NAMALWA (cell line): ENCODE measurements at places on chromosomes 16 and 17.
A peak's percentile ranks its signal among the peaks of the same experiment; 100 is the strongest.

DNA sequence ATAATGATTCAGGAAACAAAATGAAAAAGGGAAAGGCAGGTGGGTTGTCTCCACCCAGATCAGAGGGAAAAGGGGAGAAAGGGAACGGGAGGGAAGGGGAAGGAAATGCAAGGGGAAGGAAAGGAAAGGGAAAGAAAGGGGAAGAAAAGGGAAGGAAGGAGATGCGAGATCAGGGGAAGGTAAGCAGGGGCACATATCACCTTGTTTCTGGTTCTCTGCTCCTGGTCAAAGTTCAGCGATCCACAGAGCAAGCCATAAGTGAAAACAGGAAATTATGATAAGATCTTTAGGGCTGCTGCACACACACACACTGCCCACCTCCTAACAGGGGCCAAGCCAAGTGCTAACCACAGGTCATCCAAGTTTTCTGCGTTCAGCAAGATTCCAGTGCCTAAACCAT lies 37.5 kb upstream of the GRIN2A start:
- no peak for DNase-seq

DNA sequence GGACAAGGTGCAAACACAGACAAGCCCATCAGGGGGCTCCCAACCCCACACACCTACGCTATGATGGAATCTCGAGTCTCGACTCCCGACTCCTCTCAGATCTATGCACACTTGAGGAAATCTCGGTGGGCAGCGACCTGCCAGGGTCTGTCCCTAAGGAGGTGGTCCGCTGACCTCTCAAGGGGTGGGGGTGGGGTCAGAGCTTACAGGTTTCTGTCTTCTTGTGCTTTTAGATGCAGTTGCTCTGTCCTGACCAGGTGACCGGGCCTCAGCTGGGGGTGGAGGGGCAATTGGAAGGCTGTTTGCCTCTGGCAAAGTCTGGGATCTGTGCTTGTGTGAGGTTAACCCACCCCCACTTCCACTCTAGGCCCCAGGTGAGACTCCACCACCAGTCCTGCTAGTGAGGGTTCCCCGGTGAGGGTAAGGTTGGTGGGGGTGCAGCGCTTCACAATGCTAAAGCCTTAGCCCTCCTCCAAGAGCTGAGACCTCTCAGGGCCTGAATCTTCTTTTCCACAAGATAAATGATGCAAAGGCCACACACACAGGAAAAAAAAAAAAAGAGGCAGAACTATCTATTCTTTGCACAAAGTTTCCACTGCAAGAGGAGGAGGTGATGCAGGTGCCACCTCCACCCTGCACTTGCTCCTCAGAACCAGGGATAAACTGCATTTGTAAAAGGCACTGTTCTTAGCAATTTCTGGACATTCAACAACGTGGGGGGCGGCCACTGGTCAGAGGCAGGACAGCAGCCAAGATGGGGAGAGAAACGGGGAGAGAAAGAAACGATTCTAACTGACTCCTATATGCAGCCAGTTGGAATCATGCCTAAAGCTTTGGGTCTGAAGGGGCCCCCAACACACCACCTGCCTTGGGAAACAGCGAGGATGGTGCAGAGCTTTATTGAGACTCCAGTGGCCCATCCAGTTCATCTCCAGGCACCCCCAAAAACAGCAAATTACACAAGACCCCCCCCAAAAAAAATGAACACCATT lies 4.1 kb downstream of the CISD3 start:
- DNase-seq = peak; percentile 68

- DNase-seq = no peak
These were observed 30.0 kb upstream of the KDM6B start for GRCh38 chr17:7803981-7804380.

DNA sequence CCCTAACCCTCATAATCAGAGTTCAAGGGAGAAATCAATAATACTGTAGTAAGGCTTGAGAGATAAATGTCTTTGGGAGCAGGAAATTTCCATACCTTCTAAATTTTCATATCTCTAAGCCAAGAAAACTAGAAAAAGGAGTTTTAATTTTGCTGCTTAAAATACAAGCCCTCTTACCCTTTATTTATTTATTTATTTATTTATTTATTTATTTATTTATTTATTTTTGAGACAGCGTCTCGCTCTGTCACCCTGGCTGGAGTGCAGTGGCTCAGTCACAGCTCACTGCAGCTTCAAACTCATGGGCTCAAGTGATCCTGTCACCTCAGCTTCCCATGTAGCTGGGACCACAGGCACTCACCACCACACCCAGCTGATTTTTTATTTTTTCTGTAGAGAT lies 69.0 kb upstream of the GNAO1 start:
- DNase-seq = no peak

GRCh38 chr16:13480801-13481200 lies 439.2 kb upstream of the ERCC4 start:
- no peak for DNase-seq

GRCh38 chr16:69724981-69725479 lies 1.3 kb downstream of the NQO1 start:
- DNase-seq = no peak

DNA sequence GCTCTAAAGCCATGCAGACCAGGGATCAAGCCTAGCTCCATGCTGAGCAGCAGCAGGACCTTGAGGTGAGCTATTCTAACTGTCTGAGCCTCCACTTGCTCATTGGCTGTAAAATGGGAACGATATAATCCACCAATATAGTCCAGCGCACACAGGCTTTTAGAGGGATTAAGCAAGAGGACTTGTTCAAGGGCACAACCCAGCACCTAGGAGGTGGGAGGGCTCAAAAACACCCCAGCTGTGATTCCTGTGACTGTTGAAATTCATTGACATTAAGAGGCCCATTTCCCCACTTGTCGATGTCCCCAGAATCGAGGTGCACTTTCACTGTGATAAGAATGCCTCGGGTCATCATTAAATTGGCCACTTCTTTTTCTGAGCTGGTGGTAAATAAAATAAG lies 4.1 kb downstream of the USH1G start:
- no peak for DNase-seq

DNA sequence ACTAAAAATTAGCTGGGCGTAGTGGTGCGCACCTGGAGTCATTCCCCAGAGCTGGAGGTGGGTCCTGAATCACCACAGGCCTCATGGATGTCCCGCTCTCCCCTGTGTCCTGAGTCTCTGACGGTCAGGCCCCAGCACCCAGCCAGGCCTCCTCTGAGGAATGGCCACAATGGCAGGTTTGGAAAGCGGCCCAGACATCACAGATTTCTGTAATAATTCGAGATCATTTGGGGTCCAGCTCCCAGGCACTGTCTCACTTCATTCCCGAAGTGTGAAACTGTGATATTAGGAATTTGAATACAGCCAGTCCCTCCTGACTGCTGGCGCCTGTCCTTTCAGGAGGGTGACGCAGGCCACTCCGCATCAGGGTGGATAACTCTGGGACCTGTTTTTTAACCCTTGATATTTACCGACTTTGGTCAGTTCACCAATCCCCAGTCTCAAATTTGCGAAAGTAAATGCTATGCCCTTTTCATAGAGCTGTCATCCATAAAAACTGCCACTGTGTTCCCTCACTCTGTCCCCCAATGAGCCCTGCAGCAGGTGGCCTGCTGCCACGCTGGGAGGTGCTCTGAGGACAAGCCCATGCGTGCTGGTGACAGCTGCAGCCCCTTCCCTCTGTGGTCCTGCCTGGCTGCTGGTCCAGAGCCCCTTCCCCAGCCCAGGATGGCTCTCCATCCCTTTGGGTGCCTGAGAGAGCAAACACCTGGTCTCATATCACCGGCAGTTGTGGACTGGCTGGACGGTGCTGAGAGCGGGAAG lies 28.3 kb upstream of the RPTOR start:
- no peak for DNase-seq

DNA sequence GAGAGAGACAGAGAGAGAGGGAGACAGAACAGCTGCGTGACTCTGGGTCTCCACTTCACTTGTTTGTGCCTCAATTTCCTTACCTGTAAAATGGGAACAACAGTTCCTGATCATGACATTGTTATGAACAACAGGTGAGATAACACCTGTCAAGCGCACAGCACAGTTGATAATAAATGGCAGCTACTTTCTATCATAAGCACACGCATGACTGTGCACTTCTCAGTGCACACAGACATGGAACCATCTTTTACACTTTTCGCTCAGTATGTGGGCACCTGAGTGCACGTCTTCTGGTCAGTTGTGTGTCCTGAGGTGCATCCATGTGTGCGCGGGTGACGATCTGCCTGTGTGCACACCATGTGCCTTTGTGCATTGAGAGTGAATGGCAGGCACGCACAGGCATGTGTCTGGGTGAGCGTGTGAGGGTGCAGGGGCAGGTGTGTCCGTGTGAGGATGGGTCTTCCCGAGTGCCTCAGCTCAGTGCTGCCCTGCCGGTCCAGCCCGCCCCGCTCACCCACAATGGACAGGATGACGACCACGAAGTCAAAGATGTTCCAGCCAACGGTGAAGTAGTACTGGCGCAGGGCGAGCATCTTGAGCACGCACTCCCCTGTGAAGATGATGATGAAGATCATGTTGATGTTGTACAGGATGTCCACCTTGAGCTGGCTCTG lies 10.3 kb upstream of the CD79B start:
- DNase-seq = no peak

DNA sequence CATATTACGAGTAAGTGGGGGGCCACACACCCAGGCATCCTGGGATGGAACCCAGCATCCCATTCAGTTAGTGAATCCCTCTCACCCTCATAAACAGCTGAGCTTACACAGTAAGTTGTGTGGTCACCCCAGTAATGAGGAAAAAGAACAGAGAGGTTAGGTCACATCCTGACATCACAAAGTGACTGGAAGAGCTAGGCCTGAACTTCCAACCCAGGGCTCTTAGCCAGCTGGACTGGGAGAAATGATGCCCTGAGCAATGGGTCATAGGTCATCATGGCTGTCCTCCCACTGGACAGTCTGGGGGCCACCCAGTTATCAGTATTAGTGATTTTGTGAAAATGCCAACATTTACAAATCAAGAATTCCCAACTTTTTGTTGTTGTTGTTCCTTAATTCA lies 205.3 kb downstream of the ZNF423 start:
- no peak for DNase-seq

DNA sequence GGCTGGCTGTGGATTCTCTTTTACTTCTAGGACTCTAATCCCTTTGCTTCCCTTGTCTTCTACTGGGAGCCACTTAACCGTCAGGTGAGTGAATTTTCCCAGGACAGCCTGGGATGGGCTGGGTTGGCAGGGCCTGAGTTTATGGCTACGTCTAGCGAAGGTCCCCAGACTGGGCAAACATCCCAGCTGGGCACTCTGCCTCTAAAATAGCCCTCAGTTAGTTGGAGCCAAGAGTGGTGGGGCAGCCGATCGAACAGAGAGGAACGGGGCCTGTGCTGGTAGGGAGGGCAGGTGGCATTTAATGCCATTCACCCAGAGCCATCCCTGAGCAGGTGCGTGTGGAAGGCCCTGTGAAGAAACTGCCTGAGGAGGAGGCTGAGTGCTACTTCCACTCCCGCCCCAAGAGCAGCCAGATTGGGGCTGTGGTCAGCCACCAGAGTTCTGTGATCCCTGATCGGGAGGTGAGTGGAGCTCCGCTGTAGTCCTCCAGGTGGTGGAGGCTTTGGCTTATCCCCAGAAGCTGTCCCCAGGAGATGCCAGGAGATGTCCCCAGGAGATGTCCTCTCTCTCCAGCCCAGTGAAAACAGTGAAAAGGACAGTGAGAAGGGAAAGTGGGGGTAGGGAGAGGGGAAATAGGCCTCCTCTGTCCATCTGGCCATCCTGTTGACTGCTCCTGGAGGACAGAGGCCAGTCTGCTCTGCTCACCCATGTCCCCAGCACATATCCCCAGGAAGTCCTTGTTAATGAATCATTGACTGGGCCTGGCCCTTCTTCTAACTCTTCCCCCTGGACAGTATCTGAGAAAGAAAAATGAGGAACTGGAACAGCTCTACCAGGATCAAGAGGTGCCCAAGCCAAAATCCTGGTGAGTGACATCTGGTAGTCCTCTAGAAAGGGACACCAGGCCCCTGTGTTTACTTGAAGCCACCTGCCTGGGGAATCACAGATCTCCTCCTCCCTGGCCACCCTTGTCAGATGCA lies 4.4 kb downstream of the PNPO start:
- DNase-seq = no peak

GRCh38 chr17:64554028-64554637 lies 47.4 kb downstream of the CEP95 start:
- DNase-seq = no peak

DNA sequence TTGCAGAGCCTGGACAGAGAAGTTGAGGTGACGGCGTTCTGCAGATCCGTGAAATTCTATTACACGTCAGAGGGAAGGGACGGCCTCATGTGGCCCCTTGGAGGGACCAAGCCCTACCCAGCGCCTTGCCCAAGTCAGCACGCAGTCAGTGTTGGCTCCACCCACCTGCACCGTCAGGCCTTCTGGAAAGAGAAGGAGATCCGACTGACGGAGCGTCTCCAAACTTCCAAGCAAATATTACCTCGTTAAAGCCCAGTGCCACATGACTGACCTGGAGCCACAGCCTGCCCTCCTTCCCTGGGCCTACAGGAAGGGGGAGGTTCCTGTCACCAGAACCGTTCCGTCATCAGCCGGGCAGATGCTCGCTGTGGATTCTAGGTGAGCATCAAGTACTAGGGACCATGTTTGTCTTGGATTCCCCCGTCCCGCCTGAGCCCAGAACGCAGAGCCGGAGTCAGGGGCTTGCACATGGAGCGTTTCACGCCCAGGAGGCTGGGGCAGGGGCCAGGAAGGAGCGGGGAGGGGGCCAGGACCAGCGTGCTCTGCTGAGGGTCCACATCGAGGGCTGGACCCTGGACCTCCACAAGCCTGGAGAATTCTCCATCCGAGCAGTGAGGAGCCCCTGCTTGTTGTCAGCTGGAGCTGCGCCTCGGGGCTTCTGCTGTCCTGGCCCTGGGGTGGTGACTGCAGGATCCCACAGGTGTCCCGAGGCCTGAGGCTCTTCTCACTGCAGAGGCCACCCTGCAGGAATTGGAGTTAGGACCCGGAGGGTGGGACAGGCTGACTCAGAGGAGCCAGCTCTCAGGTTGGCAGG lies 22.6 kb upstream of the METRNL start:
- DNase-seq = no peak

DNA sequence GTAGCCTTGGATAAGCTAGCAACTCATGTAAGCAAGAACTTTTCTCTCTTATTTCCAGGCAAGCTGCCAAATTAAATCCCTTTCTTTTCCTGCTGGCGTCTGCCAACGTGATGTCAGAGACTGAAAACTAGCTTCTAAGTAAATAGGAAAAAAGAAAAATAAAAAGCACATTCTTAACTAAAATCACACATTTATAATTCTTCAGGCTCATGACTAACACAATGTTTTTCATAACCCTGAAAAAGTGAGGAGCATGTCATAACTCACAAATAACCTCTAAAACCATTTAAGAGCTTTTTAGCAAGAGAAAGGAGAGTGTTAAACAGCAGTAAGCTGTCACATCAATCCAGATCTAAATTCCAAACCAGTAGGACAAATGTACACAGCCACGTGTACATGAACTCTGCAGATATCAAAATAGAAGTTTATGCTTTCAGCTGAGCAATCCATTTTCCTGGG lies 110.0 kb downstream of the N4BP1 start:
- no peak for DNase-seq

- DNase-seq = no peak
These were observed 178.5 kb upstream of the GOT2 start for GRCh38 chr16:58912571-58912970.
